Hematopoietic multipotent progenitor cell treated with erythropoietin and hydrocortisone succinate and interleukin-3 and kit ligand, for 6 days (in vitro differentiated cells): ENCODE measurements at places on chromosomes 5 and 9.

DNA sequence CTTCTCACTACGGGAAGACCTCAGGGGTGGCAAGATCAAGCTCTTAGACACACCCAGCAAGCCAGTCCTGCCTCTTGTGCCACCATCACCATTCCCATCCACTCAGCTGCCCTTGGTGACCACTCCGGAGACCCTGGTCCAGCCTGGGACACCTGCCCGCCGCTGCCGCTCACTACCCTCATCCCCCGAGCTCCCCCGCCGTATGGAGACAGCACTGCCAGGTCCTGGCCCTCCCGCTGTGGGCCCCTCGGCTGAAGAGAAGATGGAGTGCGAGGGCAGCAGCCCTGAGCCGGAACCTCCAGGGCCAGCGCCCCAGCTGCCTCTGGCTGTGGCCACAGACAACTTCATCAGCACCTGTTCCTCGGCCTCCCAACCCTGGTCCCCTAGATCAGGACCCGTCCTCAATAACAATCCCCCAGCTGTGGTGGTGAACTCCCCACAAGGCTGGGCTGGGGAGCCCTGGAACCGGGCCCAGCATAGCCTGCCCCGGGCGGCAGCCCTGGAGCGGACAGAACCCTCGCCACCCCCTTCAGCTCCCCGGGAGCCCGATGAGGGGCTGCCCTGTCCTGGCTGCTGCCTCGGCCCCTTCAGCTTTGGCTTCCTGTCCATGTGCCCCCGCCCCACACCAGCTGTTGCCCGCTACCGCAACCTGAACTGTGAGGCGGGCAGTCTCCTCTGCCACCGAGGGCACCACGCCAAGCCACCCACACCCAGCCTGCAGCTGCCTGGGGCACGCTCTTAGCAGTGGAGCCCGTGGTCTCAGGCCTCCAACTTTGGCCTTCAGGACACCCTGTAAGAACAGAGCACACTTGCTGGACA lies 4.1 kb downstream of the TESK1 start:
- DNase-seq, result no peak

GRCh38 chr9:85743275-85744128 lies 1.7 kb upstream of the AGTPBP1 start:
- DNase-seq, result peak; percentile 70

DNA sequence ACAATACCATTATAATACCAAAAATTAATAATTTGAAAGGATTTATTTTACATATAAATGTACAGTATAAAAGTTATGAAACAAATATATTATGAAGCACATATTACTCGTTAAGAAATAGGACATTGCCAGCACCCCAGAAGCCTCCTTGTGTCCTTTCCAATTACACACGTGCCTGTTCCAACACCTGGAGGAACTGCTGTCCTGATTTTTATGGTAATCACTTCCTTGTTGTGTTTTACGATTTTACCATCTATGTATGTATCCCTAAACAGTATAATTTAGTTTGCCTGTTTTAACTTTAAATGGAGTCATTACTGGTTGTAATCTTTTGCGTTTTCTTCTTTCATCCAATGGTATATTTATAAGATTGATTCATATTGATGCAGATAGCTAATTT lies 105.0 kb downstream of the CDC42SE2 start:
- DNase-seq, result no peak

DNA sequence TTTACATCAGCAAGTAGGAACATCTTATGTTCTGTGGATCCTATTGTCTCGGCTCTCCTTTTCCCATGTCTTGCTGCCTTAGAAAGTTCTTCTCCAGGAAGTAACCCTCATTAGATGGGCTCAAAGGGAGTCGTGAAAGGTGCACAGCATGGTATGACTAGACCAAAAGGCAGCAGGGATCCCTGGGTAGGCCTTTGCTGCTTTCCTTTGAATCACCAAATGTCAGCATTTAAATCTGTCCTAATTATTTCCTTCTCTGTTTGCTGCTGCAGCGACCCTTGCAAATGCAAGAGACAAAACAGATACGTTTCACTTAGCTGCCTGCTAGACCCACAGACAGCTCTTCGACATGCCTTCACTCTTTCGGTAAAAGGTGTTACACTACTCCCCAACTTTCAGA lies 218.4 kb downstream of the ACTL7B start:
- no peak for DNase-seq
